NCI-H526 treated with DMSO at 0.1 percent for 48 hours (cell line): ENCODE measurements at places on chromosomes 5 and 9.

DNA sequence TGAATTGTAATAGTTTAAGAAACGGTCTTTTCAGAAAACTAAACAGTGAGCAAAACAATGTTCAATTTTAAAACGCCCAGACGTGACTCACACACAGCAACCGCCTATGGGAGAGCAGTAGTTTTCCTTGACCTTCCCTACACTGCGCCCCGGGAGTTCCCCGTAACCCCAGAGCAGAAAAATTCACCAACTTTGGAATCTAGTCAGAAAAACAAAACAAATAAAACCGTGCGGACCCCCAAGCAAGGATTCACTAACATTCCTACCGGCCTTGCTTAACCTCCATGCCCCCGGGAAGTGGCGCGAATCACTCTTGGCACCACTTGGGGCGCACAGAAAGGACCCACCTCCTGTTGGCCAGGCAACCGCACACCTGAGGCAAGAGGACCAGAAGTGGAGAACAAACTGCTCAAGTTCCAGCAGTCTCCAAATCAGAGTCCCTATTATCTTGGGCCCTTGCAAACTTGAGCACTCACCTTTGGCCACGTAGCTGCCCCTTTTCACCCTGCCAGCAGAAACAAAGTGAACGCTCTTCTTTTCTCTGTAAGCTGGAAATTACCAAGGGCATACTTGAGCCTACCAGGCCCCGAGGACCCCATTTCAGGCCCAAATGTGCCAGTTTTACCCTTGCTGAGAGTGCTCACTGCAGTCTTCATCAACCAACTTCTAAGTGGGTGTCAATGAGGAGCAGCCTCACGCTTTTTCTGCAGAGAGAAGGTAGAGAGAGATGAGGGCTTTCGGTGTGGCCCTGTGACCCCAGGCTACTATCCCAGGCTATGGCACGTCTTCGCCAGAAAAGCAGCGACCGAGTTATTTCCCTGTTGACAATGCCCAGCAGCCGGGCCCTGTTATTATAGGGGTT lies 189.7 kb downstream of the MEF2C start:
- DNase-seq: no peak

- DNase-seq: no peak
These were observed 820.8 kb downstream of the MAT2B start for GRCh38 chr5:164326219-164326618.

- DNase-seq: no peak
These were observed 66.1 kb upstream of the CTSL start for GRCh38 chr9:87659534-87660419.

- DNase-seq: no peak
These were observed 56.2 kb upstream of the ABCA1 start for GRCh38 chr9:104984121-104984520.
